ENCODE measurements at places on chromosomes 12 and 14.

DNA sequence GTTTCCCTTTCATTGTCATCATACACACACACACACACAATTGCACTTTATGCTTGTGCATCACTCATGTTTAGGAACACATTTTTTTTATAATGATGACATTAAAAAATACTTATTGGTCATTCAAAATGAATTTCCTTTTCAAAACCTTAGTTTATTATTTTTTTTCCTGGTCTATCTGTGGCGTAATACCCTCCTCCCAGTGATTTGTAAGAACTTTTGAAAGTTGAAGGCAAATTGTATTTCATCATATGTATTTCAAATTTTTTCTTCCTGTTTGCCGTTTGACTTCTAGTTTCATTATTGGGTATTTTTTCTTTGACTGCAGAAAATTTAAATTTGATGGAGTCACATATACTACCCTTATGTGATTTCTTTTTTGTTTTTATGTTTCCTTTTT, 2.5 kb upstream of the LRRK2 start:
- DNase-seq, result no peak

GRCh38 chr14:30874120-30874998, at the start of gene COCH:
Gene COCH, plus strand, starts transcription at chr14:30874559. Its CDS starts 380 bp downstream, at chr14:30874939.
- no peak for DNase-seq

GRCh38 chr14:56357428-56357827, 222.2 kb upstream of the TMEM260 start:
- DNase-seq, result no peak

- no peak for DNase-seq
These were observed 4.3 kb downstream of the TMEM106C start for GRCh38 chr12:47967461-47968321.

GRCh38 chr12:93536111-93536765, 36.2 kb upstream of the SOCS2 start:
- no peak for DNase-seq

GRCh38 chr14:29892327-29892726, 35.3 kb downstream of the PRKD1 start:
- DNase-seq, result no peak

DNA sequence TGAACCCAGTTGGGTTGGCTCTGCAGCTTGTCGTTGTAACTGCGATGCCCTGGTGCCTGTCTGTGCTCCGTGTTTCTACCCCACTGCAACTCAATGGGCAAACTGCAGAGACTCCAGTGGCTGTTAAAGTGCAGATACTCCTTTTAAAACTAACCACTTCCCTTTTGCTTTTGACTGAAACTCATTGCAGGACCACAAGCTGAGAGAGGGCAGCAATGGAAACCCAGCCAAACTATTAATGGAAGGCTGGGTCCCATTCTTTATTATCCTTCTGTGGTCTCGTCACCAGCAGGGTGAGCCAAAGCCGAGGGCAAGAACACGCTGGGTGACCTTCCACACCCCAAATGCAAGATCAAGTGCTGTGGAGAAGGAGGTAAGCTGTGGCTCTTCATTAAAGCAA, 910.4 kb downstream of the VRK1 start:
- no peak for DNase-seq

DNA sequence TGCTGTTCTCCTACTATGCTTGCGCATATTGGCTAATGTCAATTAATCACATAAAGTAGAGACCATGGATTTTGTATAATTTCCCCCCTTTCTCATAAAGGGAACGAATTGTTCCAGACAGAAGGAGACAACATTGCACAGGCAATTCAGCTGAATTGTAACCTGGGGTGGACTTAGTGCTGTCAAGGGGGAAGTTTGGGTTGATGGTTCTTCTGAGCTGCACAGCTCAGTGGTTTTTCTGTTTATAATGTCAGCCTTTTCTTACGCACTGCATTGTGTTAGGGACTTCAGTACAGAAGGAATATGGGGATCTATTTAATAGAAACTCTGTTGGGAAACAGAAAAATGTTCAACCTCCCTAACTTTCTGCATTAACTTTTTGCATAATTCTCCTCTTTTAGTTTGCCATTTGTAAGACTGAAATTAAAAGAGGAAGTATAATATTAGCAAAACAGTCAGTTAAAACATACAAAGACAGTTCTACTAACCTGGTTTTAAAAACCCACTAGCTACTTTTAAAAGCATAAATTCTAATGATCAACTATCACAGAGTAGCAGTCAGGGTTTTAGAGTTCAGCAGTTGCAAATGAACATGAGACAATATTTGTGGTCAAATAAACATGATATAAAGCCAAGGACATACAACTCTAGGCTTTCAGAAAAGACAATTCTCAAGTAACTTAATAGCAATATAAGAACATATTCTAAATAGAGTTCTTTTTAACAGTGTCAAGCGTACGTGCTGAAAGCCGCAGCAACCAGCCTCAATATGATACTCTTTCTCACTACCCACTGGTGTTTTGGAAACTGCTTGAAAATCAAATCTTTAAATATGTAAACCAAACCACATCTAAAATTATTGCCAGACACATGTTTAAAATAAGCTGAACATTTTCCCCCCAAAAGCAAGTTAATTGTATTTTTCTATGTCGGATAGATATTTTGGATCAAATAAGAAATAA, 393.0 kb downstream of the FSCB start:
- DNase-seq, result no peak

Measured in T-helper 22 cell (primary cell).